ENCODE measurements at places on chromosomes 5 and 9.

DNA sequence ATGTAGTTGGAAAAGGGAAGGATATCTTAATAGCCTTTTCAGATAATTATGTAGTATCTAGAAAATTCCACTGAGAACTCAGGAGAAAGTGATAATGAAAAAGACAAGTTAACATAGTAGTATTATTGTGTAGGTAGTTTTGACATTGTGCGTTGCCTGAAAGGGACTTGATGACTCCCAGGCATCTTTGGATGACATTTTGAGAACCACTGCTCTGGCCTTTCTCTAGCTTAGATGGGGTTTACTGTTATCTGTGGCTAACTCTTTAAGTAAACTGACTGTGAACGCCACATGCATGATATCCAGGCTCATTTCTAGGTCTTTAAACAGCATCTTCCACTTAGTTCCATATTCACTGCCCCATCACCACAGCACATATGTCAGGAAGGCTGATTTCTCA lies 14.4 kb upstream of the FYB1 start:
- DNase-seq: no peak

DNA sequence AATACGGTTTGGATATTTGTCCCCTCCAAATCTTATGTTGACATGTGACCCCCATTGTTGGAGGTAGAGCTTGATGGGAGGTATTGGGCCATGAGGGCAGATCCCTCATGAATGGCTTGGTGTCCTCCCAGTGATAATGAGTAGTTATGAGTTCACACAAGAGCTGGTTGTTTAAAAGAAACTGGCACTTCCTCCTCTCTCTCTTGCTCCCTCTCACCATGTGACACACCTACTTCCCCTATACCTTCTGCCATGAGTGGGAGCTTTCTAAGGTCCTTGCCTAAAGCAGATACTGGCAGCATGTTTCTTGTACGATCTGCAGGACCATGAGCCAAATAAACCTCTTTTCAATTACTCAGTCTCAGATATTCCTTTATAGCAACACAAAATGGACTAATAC lies 132.0 kb downstream of the PIK3R1 start:
- no peak for DNase-seq

DNA sequence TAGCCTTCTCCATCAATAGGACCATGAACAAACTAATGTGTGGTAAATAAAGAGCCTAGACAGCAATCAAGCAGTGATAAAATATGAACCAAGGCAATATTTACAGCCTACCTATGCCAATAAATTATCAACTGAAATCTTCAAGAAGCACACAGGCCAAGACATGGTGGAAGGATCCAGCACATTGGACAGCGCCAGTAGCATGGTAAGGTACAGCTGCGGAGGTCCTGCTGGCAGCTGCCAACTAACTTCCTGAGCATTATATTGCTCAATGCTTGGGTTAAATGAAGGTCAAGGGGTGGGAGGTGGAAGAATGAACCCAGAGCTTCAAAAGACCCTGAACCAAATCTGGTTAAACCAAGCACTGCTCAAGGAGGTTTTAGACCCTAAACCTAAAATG lies 16.5 kb upstream of the SPDL1 start:
- no peak for DNase-seq

DNA sequence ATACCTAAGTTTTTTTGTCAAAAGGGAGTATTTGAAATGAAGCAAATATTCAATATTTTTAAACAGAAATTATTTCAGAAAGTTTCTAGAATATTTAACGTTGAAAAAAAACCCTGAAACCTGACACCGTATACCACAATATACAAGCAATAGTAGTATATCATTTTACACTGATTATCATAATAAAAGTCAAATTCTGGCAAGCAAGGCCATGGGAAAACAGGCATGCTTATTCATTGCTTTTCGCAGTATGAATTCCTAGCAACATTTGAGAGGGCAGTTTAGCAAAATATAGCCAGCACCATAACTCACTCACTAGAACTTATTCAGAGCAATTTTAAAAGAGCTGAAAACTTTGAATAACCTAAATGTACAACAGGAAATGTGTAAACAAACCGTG lies 46.1 kb downstream of the ERAP1 start:
- DNase-seq: no peak

DNA sequence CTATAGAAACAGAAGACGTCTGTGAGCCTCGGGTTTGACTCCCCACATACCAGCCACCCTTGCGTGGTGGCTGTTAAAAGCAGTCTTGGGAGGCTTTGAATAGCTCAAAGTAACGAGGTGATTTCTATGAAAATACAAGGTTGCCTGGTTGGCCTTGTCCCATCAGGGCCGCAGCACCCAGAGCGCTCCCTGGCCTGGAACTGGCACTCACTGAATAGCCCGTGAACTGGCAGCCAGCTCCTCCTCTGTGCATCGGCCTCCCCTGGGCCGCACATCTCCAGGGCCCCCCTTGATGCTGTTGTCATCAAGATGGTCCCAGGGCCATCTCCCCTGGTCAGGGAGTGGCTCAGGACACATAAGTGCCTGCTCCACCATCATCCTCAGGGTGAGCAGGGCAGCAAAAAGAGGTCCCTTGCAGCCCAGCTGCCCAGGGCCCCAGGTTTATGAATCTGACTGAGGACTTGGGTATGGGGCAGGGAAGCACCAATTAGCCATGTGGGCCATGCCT lies 144.6 kb upstream of the PPP1R26 start:
- DNase-seq: no peak

DNA sequence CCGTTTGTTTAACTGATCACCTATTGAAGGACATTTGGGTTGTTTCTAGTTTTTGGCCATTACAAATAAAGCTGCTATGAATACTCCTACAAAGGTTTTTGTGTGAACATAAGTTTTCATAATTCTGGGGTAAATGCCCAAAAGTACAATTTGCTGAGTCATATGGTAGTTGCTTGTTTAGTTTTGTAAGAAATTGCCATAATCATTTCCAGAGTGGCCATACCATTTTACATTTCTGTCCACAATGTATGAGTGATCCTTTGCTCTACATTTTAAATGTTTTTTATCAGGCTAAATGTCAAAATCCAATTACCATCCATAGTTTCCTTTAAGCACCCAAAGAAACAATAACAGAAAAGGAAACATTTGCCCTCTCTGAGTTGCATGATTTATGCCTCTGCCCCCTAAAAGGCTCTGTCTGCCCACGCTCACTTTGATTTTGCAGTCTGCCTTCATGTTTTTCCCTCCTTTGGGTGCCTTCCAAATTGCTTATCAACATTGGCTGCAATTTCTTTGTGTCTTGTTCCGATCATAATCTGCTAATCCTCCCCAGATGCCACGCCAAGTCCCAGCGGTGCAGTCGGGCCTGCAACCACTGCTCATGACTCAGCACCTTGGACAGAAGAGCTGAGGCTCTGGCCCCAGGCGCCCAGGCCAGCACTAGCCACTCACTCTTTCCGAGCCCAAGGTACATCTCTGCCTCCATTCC lies 339.2 kb downstream of the PIK3R1 start:
- DNase-seq: no peak

DNA sequence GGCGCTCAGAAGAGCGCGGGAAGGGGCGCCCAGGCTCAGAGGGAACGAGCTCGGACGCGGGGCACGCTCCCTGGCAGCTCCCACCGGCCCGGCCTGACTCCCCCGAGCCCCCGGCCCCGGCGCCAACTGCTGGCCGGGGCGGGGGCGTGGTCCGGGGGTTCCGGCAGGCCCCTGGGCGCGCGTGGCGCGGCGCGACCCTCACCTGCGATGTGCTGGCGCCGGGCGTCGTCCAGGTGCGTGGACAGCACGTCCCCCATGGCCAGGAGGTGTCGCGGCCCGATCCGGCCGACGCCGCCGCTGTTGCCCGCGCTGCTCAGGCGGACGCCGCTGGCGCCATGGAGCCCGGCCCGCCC lies 43.5 kb upstream of the STXBP1 start:
- no peak for DNase-seq

DNA sequence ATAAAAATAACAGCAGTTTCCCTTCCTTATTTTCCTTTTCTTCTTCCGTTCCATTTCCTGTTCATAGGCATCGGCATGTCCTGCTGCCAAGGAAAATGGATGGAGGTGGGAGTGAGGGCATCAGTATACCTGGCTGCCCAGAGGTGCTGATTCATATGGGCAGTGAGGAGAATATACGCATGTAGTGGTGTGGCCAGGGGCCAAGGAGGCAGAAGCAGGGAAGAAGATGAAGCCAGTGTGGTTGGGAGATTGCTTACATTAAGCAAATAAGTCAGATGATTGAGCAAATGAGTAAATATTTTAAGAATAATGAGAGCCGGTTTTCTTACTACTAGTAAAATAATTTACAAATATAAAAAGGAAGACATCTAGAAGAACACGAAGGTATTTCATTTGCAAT lies 344.9 kb upstream of the PAPPA start:
- DNase-seq: no peak

DNA sequence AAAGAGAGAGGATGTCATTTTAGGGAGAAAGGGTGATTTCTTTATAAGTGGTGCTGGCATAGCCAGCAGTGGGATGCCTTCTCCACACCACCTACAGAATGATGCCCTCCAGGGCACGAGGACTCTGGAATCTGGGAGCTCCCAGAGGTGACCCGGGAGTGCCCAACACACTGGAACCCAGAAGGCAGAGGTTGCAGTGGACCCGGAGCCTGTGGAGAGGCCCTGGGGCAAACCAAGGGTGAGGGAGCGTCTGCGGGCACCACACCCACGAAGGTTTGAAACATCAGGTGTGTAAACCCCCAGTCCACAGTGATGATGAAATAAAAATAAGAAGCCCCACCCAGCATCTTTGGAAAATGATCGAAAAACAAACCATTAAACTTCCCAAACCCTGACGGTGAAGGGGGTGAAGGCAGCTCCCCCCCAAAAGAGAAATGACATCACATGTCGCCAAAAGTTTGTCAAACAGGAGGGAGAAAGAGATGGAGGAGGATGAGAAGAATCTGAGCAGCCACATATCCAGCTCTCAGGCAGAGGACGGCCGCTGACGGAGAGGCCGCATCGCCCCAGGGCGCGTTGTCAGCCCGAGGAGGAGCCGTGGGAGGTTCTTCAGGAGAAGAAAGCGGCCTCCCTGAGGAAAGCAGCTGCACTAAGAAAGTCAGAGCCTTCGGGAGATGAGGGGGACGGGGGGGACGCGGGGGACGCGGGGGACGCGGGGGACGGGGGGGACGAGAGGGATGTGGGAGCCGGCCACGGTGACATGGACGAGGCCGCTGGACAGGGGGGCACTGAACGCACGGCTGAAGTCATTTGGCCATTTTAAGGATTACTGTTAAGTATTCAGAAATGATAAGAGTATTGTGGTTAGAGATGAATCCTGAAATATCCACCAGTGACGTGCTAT lies 43.1 kb upstream of the NSMF start:
- DNase-seq: no peak

GRCh38 chr5:168580227-168580508 lies 1.0 kb upstream of the PANK3 start:
- peak; percentile 13 for DNase-seq

- no peak for DNase-seq
Observed at GRCh38 chr9:136536721-136537241, 9.1 kb downstream of the NOTCH1 start.

DNA sequence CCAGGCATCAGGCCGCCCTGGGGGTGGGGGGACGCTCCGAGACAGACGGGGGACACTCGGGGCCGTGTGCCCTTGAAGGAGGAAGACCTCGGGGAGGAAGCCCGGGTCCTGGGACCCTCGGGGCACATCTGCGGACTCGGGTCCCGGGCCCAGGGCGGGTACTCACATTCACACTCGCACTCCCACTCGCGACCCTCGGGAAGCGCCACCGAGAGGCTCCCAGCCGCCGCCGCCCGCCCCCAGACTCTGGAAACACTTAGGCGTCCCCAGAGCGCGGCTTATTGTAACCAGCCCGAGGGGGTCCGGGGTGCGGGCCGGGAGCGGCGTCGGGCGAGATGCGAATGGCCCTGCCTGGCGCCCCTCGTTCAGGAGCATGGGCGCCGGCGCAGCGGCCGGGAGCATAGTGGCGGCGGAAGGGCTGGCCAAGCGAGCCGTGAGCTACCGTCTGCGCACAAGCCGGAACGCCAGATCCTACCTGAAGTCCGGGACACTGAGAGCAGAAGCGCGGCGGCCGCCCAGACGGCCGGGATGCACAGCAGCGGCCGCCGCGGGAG lies 559 bp downstream of the ROR2 start:
- no peak for DNase-seq

GRCh38 chr5:117680426-117680825 lies 1105.8 kb upstream of the SEMA6A start:
- no peak for DNase-seq

DNA sequence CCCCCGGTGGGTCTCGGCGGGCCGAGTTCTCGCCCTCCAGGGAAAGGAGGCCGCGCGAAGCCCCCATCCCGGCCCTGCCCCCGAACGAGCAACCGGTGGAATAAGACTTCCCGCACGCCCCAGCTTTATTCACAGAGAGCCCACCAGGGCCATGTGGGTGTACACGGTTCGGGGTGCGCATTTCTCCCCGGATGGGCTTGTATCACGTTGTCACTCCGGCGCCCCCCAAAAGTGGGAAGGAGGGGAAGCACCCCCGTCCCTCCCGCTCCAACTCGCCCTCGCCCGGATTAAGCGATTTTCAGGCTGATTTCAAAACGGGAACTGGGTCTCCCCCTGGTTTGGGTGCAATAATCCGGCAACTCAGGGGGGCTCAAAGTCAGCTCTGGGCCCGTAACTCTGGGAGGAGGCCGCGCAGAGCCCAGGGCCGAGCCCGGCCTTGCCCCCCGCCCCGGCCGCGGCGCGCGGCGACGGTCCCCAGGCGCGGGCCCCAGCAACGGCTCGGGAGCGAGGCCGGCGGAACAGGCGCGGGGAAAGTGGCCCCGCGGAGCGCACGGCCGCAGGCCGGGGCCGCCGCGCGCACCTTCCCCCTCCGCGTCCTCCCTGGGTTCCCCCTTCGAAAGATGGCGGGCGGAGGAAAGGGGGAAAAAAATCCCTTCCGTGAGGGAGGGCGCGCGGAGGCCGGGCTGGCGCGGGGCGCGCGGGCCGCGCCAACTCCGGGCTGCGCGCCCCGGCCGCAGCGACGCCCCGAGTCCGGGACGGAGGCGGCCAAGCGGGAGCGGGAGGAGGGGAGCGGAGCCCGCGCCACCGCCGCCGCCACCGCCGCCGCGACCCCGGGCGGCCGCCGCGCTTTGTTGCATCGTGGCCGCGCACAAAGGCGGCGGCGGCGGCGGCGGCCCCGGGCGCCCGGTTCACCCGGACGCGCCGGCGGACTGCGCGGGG lies 644 bp downstream of the BRD3 start:
- DNase-seq: no peak

- DNase-seq: no peak
Observed at GRCh38 chr9:109843641-109844040, 63.6 kb downstream of the PALM2AKAP2 start.

- DNase-seq: no peak
Observed at GRCh38 chr5:151214614-151215545, 9.0 kb downstream of the CCDC69 start.

- DNase-seq: no peak
Observed at GRCh38 chr5:81192373-81192750, 40.8 kb upstream of the CKMT2 start.

DNA sequence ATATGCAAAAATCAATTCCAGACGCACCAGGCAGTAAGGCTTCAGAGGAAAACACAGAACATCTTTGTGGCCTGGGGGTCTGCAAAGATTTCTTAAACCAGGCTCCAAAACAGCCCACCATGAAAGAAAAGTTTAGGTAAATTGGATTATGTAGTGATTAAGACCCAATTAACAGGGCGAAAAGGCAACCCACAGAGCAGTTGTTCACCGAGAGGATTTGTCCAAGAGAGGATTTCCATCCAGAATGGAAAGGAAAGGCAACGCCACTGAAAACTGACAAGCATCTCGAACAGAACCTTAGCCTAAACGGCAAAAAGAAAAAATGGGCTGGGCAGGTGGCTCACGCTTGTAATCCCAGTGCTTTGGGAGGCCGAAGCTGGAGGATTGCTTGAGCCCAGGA lies 37.4 kb downstream of the GLT6D1 start:
- DNase-seq: no peak

- no peak for DNase-seq
Observed at GRCh38 chr5:37888476-37888875, 48.6 kb upstream of the GDNF start.

All from DMS79 (cell line).